ENCODE measurements at places on chromosomes 11 and 22. TPM values are rescaled to one million over a fixed set of nuclear protein-coding genes. Genes with fewer than 3 reads are reported as not detected.

GLYATL1 gene
- 0.20 TPM for polyA plus RNA-seq

SMTNL1 gene
- polyA plus RNA-seq, result not detected

CSNK2A3 gene
- 0.29 TPM for polyA plus RNA-seq

OR51E2 gene
- not detected for polyA plus RNA-seq

F2 gene
- polyA plus RNA-seq, result 0.03 TPM
